ENCODE measurements at places on chromosomes 11 and 22. TPM values are rescaled to one million over a fixed set of nuclear protein-coding genes. Genes with fewer than 3 reads are reported as not detected.

AP5B1 gene
- total RNA-seq: 6.7 TPM

PDE3B gene
- 6.6 TPM for total RNA-seq

C11orf65 gene
- 0.41 TPM for total RNA-seq

NRIP3 gene
- total RNA-seq: 1.9 TPM

GRCh38 chr11:44518968-44519550 is 46.4 kb upstream of the CD82 start:
- DNase-seq: no peak

Measured in H7 (cell line).